Stimulated activated CD8-positive, alpha-beta memory T cell treated with anti-CD3 and anti-CD28 coated beads, Interleukin-4, amount 100 ng/mL, for 1 hour (primary cell): ENCODE measurements at places on chromosomes 13 and 19.

DNA sequence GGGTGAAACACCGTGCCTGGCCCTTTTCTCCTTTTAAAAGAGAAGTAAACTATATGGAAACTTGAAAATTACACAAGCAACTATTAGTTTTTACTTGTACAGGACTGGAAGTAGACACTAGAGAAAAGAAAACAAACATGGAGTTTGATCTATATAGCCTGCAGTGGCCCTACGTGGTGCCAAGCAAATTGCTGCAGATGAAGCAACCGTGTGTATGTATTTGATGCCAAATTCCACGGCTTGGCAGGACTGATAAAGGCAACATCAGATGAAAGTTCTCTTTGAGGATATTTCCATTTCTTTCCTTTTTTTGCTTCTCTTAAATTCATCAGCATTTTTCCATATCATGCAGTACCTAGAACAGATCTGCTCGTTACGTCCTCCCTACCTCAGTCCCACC, 49.8 kb downstream of the ATP8A2 start:
- no peak for DNase-seq

GRCh38 chr19:39247701-39248664, 673 bp downstream of the IFNL4 start:
- DNase-seq: no peak

DNA sequence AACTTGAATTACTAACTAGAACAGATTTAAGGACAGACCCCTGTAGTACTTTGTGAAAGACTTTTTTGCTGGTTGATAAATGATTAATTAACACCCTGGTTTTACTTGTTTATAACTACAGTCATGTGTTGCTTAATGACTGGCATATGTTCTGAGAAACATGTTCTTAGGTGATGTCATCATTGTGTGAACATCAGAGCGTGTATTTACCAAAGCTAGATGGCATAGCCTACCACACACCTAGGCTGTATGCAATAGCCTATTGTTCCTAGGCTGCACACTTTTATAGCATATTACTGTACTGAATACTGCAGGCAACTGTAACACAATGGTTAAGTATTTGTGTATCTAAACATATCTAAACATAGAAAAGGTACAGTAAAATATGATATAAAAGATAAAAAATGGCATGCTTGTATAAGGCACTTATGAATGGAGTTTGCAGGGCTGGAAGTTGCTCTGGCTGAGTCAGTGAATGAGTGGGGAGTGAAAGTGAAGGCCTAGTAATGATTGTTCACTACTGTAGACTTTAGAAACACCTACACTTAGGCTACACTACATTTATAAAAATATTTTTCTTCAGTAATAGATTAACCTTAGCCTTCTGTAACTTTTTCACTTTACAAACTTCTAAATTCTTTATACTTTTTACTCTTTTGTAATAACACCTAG, 260.3 kb downstream of the KCNRG start:
- no peak for DNase-seq

DNA sequence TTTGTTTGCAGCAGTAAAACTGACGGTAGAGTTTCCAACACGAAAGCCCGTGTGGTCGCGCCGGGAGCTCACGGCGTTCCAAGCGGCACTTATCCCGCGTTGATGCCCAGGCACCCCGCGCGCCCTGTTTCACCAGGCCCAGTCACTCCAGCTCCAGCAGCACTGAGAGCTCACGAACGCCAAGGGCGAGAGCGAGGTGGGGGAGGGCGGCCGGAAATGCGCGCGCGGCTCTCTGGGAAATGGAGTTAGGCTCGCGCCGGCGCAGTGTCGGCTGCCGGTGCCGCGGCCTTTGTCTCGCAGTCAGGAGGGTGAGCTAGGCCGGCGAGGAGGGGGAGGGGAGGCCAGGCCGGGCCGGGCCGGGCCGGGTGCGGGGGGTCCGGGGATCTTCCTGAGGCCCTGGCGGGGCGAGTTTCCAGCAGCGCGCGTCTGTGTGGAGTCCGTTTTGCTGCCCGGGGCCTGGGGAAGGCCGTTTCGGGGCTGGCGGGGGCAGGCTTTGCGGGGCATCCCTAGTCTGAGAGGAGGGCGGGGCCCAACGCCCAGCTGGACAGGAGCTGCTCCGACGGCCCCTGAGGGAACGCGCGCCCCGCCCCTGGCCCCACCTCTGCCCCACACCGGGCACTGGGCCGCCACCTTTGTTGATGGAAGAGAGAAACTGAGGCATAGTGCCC, at the start of gene ZNF135:
ZNF135 (plus strand) TSS at position 280 of the 668 bp plus-strand sequence. CDS start 721 bp downstream, outside the sequence.
- peak; percentile 10 for DNase-seq

- no peak for DNase-seq
These were observed 2.1 kb downstream of the MAP2K2 start for GRCh38 chr19:4121815-4122214.

DNA sequence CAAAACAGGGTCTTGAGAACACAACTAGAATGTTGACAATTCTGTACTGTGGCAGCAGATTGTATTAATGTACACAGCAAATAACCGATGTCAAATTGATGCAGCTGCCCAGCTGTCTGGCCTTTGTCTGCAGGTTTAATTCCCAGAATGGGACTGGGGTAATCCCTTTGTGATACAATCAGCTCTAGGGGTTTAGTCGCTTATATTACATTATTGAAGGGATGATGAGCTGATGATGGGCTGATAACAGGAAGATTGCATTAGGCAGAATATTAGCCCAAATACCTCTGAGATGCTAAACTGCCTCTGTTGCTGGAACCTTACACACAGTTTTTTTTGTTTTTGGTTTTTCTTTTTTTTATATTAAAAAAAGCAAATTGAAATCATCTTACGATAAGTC, 265.0 kb downstream of the RBM26 start:
- no peak for DNase-seq

GRCh38 chr19:4589579-4590410, 30.3 kb upstream of the SEMA6B start:
- DNase-seq: no peak

GRCh38 chr13:34941835-34942731, at the start of gene NBEA:
Gene NBEA, plus strand, starts transcription at chr13:34942270. Its CDS starts 551 bp downstream, at chr13:34942821.
- peak; percentile 35 for DNase-seq

- no peak for DNase-seq
These were observed 689.0 kb upstream of the SLITRK1 start for GRCh38 chr13:84571264-84571663.

DNA sequence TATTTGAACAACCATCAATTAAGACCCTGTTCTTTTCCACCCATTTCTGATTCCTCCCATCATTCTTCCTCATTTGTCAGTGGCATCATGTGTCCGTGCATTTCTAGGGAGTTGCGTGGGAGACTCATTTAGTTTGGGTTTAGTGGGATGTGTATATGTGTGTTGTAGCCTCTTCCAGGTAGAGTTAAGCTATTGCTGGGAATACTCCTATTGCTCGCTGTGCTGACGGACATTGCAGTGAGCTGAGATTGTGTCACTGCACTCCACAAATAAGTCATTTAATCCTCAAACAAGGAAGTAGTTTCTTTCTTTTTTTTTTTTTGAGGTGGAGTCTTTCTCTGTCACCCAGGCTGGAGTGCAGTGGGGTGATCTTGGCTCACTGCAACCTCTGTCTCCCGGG, 42.2 kb upstream of the RCBTB2 start:
- no peak for DNase-seq

- DNase-seq: no peak
These were observed 546.7 kb downstream of the RFC3 start for GRCh38 chr13:34364633-34365032.

DNA sequence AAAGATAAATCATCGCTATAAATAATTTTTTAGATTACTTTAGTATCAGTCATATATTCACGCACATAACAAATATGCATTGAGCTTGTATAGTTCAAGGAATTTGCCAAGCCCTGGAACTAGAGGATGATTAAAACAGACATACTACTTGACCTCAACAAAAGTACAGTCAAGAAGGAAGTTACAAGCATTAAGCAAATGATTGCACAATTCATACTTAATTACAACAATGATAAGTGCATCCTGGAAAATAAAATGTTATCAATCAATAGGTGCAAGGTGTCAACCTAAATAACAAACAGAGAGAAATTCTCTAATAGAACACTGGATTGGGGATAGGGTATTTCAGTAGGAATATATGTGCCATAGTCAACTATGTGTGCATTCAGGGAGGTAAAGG, 491.2 kb downstream of the GPC5 start:
- DNase-seq: no peak

DNA sequence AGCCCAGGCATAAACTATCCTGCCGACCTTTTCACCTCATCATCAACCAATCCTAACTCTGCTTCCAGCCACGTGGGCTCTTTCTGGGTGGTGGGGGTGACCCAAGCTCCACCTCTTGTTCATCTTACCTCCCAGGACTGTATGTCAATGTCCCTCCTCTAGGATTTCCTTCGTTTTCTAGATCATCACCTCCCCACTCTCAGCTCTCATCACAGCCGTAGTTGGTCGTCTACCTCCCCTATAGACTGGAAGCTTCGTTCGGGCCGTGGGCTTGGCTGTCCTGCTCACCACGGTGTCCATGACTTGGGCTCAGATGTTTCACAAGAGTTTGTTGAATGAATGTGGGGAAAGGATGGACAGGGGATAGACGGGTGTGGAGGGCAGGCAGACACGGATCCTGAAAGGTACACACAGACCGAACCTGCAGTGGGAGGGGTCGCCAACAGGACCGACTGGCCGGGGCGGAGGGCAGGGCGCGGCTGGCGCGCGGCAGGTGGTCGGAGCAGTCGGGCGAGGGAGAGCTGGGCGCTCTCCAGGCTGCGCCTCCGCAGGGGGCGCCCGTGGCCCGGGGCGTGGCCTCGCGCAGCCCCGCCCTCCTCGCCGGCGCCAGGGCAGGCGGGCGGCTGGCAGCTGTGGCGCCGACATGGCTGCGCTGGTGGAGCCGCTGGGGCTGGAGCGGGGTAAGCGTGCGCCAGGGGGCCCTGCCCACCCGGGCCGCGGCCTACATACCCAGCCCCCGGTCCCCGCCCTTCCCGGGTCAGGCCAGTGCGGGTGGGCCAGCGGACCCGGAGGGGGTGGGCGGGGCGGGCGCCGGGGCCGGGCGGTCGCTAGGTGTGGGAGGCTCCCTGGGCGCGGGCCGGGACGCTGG, at the start of gene LIN7B:
LIN7B (plus strand) TSS at position 609 of the 868 bp plus-strand sequence; CDS start at position 644, 35 bp downstream.
- DNase-seq: peak; percentile 44
